Mammary epithelial cell (primary cell): ENCODE measurements at places on chromosomes 3 and 15. TPM values are rescaled to one million over a fixed set of nuclear protein-coding genes. Genes with fewer than 3 reads are reported as not detected.

DNA sequence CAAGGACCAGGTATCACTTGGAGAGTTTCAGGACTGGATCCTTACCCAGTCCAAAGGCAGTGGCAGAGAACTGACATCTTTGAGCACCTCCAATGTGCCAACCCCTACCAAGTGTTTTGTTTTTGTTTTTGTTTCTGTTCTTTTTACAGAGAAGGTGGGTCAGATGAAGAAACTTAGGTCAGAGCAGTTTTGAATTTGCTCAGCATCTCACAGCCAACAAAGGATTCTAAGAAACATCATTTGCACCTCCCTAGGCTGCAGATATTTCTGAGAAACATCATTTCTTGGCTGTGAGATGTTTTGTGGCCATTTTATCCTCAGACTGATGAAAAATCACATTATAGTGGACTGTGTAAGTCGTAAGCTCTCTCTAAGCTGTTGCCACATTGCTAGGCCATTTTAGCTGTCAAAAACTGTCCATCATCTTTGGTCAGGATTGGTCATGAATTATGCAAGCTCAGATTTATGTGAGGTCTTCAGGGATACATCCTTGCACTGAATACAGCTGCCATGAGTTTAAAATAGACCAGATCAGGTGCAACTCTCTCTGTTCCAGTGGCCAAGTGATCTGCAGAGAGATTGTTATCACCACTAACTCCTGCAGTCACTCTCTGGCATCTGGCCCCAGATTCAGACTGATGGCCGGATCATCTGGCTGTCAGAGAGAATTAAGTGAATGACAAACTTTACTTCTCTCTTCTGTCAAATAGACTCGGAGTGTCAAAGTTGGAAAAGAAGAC, 341.5 kb downstream of the EPHB1 start:
- DNase-seq = no peak

- no peak for DNase-seq
These were observed 83.9 kb downstream of the LRRK1 start for GRCh38 chr15:101003081-101003480.

- peak; percentile 73 for DNase-seq
These were observed 61.3 kb downstream of the TMCO5A start for GRCh38 chr15:37995461-37996347.

The ARPP21 gene
- not detected for total RNA-seq

The ITGA11 gene
- total RNA-seq = 0.05 TPM in 1 of 2 replicates, not detected in the other

The AMIGO3 gene
- total RNA-seq = 0.50 TPM

DNA sequence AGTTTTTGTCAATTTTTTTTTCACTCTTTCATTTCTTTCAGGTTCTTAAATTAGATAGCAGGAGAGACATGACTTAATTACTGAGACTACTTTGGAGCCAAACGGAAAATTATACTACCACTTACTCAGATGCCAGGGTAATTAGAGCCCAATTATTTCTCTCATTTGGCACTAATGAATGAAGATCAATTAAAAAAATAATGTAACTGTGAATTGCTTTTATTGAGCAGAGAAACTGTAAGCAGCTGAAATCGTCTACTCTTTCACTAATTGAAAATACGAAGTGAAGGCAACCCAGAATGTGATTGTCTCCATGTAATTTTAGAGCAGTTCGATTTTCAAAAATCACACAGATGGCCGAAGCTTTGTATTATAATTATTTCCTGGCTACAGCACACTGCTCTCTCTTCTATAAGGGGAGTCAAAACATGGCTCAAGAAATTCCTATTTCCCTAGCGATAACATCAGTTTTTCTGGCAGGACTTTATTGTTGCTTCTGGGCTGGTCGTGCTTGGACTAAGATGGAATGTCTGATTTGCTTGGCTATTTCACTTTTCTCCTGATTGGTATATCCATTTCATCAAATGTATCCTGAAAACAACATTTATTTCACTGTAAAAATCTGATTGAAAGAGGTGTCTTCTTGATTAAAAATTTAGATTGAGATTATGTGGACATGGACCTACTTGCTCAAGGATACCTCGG, 55.8 kb upstream of the PDZRN3 start:
- no peak for DNase-seq

GRCh38 chr3:80734483-80734882, 966.7 kb upstream of the ROBO1 start:
- no peak for DNase-seq

DNA sequence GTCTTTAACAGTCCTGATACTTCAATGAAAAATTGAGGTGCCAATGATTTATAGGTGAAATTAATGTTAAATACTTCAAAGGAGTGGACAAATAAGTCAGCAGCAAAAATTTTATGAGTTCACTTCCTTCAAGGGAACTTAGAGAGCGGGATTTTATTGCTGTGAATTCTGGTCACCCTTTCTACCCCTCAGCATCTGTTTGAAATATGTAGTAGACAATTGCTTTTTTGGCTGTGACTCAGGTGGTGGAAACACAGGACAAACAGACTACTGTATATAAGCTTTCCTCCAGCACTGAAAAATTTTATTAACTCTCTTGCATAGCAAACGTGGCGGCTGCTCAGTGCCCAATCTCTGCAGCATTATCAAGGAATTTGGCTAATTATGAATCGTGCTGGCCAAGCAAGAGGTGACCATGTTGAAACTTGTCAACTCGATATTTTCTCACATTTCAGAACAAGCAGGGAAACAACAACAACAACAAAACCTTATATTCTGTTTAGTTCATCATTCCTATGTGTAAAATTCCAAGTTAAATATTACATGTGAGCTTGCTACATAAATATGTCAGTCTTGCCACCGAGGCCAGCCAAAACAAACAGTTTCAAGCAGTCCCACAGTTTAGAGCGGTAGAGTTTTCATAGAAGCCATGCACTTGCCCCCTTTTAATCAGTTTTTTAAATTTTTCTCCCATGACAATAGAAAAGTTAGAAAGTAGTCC, 420.2 kb downstream of the FOXP1 start:
- no peak for DNase-seq

- DNase-seq = no peak
These were observed 242.2 kb downstream of the SLCO3A1 start for GRCh38 chr15:92095693-92096092.

The FNDC3B gene
- 144 and 161 TPM in 2 replicates for total RNA-seq

- no peak for DNase-seq
These were observed 123.4 kb upstream of the PRR20G start for GRCh38 chr3:127411083-127411727.

DNA sequence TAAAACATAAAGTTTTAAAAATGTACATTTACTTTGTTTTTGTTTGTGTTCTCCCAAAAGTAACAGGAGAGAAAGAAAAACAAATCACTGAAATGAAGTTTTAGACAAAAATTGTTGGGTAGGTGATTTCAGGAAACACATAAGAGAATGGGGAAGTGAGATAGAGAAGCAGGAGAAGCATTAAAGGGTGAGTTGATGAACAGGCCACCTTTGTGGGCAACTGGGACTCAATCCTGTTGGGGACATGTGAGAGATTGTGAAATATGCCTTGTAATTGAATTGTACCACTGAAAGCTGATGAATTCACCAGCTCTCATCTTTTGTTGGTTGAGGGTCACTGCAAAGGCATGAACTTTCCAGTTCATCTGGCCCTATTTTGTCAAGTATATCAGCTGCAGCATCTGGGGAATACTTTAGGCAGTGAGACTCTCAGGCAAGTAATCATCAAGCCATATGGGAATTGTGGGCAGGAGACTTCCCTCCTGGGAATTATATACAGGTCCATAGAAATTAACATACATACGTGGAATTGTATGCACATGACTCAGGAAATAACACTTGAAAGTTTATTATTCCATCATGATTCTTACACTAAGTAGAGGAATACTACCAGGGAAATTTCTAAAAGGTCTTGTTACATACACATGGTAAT, 181.0 kb downstream of the ZBBX start:
- DNase-seq = no peak

DNA sequence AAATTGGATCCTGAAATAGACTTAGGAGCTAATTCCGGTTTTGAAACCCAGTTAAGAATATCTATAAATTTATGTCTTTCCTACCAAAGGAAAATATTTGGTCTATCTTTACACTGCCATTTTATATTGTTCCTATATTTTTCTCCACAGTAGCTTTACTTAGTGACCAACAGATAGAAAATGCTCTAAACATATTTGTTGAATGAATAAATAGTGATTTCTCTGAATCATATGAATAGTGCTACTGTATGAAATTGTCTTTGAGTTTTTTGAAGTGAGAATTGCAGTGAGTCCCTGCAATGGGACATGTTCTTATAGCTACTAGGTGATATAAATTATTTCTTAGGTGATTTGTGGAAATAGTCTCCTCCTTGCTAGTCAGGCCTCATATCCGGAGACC, 18.5 kb upstream of the EID1 start:
- no peak for DNase-seq

GRCh38 chr3:195042743-195043606, 228.0 kb downstream of the XXYLT1 start:
- DNase-seq = peak; percentile 5

- no peak for DNase-seq
These were observed 96.5 kb downstream of the CCNL1 start for GRCh38 chr3:157063469-157063868.

GRCh38 chr3:146416366-146416765, 53.0 kb downstream of the PLSCR2 start:
- DNase-seq = no peak

The SRGAP3 gene
- 42.3 and 50.1 TPM in 2 replicates for total RNA-seq

DNA sequence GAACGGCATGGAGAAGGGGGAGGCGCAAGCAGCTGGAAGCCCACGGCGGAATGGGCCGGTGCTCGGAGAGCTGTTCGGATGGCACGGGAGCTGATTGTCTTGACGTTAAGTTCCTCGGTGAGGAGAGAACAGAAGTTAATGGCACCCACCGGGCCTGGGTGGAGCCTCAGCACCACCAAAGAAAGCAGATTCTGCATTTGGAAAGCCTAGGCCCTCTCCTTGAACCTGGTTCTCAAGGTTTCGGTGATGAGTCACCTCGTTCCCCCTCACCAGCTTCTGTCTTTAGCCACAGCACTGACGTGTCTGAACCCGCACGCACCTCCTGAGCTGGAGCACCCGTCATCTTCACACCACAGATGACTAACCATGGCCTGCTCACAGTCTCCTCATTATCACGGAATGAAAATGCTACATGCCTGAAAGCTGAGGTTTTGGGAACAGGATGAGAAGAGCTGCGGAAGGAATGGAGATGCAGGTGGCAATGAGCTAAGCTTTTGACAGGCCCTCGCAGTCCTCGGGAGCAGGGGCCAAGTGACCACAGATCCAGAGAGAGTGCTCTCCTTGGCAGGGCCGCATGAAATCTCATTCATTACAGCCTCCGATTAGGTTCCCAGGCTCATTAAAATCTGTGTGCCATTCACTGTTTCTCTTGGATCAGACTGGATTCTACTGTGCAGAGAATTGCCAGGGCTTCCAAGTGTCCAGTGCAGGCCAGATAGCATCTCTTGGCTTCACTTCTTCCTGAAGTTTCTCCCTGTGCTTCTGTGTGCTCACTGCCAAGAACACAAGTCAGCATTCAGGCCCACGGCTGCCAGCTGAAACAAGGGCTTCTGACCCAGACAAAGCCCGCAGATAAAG, 96.3 kb upstream of the DLG1 start:
- DNase-seq = peak; percentile 100

DNA sequence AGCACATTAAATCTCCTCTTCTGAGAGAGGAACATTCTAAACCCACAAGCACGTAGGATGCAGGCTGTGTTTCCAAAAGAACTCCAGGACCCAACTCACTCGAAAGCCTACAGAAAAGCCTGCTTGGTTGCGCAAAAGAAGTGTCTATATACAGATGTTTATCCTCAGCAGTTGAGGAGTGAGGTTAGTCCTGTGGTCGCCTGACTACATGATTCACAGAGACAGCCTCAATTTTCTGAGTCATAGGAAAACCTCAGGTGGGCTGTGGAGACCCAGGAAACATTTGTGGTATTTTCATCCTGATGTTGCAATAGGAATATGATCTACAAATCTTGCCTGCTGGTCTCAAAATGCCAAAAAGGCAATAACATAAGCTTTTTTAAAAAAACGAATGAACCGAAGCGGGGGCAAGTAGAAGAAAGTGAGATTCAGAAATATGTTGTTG, 183.8 kb upstream of the THRB start:
- peak; percentile 94 for DNase-seq

- DNase-seq = no peak
These were observed 12.3 kb upstream of the ANPEP start for GRCh38 chr15:89826671-89827655.

The SLC2A2 gene
- not detected in 2 replicates for total RNA-seq

DNA sequence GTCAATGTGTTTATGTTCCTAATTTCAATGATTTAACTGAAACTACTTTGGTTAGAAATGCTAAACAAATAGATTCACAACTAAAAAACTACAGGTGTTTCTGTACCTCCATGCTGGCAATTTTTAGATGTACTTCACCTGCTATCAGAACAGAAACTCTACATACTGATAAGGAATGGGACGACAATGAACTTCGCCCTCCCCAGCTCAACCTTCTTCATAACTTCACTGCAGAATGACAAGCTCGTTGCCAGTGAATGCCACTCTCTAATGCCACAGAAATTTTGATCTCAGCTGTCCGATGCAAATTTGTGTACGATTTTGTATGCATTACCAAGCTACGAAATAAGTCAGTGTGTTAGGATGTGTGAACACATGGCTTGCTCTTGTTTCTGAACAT, 133.4 kb downstream of the FOXP1 start:
- DNase-seq = no peak

DNA sequence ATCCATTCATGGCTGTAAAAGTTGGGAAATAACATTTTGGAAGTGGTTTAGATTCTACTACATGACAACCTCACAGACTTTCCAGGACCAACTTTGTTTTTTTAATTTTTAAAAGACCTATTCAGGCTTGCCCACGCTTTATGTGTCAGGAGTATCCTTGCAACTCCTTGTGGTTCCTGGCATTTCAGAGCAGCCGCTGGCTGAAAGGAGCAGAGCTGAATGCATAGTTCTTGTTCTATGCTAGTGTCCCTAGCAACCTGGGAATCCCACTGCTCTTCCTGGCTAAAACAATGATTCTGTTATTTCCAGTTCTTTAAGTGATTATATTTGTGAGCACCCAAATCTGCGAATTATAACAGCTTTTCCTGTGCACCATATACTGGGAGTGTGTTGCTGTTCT, 34.9 kb downstream of the CP start:
- peak; percentile 31 for DNase-seq

GRCh38 chr3:16365491-16366128, 100.6 kb downstream of the OXNAD1 start:
- DNase-seq = no peak

The CLASP2 gene
- total RNA-seq = 50.7 TPM

- no peak for DNase-seq
These were observed 174.4 kb downstream of the SI start for GRCh38 chr3:164903820-164904451.

The CCR9 gene
- total RNA-seq = not detected

The TNFAIP8L3 gene
- total RNA-seq = 9.7 TPM

The CYP1A1 gene
- 20.0 TPM for total RNA-seq

The LRRC31 gene
- not detected for total RNA-seq

DNA sequence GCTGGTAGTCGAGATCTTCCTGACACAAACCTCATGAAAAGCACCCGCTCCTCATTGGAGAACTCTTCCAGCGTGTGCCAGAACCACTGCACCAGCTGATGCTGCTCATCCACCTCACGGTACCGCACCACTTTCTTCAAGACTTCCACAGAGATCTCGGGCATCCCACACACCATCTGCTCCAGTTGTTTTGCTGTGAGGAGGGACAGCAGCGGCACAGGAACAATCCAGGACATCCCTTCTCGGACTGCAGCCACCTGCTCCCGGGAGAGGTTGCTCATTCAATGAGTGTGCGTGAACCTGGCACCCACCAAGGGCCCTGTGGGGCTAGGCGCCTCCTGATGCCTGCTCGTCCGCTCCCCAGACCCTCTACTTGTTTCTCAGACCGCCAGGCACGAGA, 15.1 kb downstream of the FBXL22 start:
- DNase-seq = no peak

- DNase-seq = no peak
These were observed 2.0 kb upstream of the IL16 start for GRCh38 chr15:81194723-81195122.

GRCh38 chr3:29080967-29081366, 199.9 kb upstream of the RBMS3 start:
- peak; percentile 17 for DNase-seq
